ENCODE measurements at places on chromosomes 7 and 10. TPM values are rescaled to one million over a fixed set of nuclear protein-coding genes. Genes with fewer than 3 reads are reported as not detected.

GRCh38 chr7:138072726-138073125 lies 3.5 kb upstream of the AKR1D1 start:
- H3K27ac ChIP-seq: no peak overlapping the region
- H3K4me3 ChIP-seq: no peak overlapping the region
- H3K27me3 ChIP-seq: no peaks in the 10 kb centered on the region
- H3K4me1 ChIP-seq: no peaks in the 10 kb centered on the region
- H3K36me3 ChIP-seq: no peaks in the 10 kb centered on the region

DNA sequence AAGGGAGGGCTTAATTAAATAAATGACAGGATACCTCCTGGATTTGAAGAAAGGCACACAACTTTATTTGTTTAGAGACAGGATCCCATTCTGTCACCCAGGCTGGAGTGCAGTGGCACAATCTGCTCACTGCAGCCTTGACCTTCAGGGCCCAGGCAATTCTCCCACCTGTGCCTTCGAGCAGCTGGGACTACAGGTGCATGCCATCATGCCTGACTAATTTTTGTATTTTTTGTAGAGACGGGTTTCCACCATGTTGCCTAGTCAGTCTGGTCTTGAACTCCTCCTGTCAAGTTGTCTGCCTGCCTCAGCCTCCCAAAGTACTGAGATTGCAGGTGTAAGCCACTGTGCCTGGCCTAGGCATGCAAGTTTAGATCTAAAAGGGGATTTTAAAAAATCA lies 272.7 kb upstream of the MBL2 start:
- no peaks in the 10 kb centered on the region for H3K27me3 ChIP-seq
- no peak overlapping the region for H3K4me3 ChIP-seq
- no peaks in the 10 kb centered on the region for H3K36me3 ChIP-seq
- DNase-seq: no peak
- H3K27ac ChIP-seq: no peak overlapping the region

GRCh38 chr10:99579971-99580370 lies 40.3 kb downstream of the SLC25A28 start:
- no peaks in the 10 kb centered on the region for H3K4me1 ChIP-seq
- DNase-seq: no peak
- H3K27me3 ChIP-seq: no peaks in the 10 kb centered on the region
- no peak overlapping the region for H3K27ac ChIP-seq
- no peak overlapping the region for H3K4me3 ChIP-seq
- H3K36me3 ChIP-seq: no peaks in the 10 kb centered on the region

DNA sequence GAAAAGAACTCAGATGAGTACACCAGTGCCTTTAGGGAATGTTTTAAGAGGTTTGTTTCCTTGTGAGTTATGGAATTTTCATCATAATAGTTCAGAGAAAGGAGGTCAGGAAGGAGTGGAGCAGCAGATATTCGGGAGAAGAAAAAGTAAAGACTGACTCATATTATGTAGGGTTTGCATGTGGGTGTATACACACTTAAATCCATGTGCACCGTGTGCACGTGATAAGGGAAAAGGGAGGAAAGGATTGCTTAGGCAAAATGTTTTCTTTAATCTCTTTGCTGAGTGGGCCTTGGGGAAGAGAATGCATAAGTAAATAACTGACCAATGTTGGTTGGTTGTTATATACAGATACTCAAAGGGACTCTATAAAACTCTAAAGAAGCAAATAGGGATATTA lies 30.2 kb downstream of the PLCE1 start:
- no peaks in the 10 kb centered on the region for H3K27me3 ChIP-seq
- no peak overlapping the region for H3K4me3 ChIP-seq
- H3K27ac ChIP-seq: no peak overlapping the region
- no peak for DNase-seq
- H3K36me3 ChIP-seq: no peaks in the 10 kb centered on the region
- H3K4me1 ChIP-seq: peaks cover 9% of the 10 kb centered on the region

- no peak overlapping the region for H3K4me3 ChIP-seq
- H3K27ac ChIP-seq: no peak overlapping the region
- DNase-seq: no peak
These were observed 187.8 kb downstream of the FAM107B start for GRCh38 chr10:14586901-14587300.

GRCh38 chr7:55975988-55976633 lies 11.7 kb downstream of the NIPSNAP2 start:
- peaks cover 18% of the 10 kb centered on the region for H3K4me1 ChIP-seq
- no peak for DNase-seq
- H3K36me3 ChIP-seq: peaks cover 25% of the 10 kb centered on the region
- H3K4me3 ChIP-seq: no peak overlapping the region
- peak overlapping the region; percentile 74 for H3K27ac ChIP-seq

GRCh38 chr10:27618906-27619305 lies 114.8 kb downstream of the RAB18 start:
- H3K36me3 ChIP-seq: no peaks in the 10 kb centered on the region
- H3K4me1 ChIP-seq: no peaks in the 10 kb centered on the region
- no peaks in the 10 kb centered on the region for H3K27me3 ChIP-seq
- H3K27ac ChIP-seq: no peak overlapping the region

DNA sequence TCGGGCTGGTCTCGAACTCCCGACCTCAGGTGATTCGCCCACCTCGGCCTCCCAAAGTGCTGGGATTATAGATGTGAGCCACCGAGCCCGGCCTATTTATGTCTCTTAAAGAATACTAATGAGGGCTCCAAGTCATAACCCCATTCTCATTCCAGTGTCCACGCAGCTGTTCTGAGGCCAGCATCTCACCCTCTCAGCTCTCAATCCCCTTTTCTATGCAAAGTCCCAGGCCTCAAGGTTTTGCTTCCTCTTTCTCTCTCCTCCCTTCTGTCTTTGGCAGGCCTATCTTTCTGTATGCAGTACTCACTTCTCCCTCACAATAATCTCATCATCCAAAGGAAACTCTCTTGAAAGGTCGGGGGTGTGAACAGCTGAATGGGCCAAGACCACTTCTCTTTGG lies 28.0 kb upstream of the VSIR start:
- no peaks in the 10 kb centered on the region for H3K36me3 ChIP-seq
- H3K4me3 ChIP-seq: no peak overlapping the region
- no peaks in the 10 kb centered on the region for H3K27me3 ChIP-seq
- no peaks in the 10 kb centered on the region for H3K4me1 ChIP-seq
- no peak overlapping the region for H3K27ac ChIP-seq
- DNase-seq: no peak

DNA sequence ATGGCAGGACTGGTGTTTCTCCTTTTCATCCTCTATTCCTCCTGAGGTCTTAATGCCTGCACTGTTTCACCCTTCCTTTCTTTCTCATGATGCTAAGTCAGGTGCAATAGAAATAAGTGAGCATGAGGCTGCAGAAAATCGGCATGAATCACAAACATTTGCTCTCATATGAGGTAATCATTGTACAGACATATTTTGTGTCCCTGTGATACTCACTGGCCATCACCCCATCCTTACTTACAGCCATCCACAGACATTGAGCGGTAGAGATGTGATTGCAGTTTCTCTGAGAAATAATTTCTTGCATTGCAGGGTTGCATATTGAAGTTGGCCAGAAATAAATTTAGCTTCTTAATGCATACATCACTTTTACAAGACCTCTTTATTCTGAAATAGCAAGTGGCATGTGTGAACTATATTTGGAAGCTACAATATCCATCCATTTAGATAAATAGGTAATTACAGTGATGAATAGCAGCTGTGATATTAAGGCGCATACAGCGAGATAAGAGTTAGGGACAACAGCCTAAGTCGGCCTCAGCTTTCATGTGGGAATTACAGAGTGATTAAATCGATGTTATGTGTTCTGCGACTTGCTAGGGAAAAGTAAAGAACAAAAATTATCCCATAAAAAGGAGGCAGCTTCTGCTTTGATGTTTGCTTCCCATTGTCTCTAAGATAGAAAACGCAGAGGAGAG lies 612.6 kb downstream of the SORCS3 start:
- H3K4me3 ChIP-seq: no peak overlapping the region
- no peak overlapping the region for H3K27ac ChIP-seq
- H3K27me3 ChIP-seq: no peaks in the 10 kb centered on the region
- H3K4me1 ChIP-seq: no peaks in the 10 kb centered on the region

DNA sequence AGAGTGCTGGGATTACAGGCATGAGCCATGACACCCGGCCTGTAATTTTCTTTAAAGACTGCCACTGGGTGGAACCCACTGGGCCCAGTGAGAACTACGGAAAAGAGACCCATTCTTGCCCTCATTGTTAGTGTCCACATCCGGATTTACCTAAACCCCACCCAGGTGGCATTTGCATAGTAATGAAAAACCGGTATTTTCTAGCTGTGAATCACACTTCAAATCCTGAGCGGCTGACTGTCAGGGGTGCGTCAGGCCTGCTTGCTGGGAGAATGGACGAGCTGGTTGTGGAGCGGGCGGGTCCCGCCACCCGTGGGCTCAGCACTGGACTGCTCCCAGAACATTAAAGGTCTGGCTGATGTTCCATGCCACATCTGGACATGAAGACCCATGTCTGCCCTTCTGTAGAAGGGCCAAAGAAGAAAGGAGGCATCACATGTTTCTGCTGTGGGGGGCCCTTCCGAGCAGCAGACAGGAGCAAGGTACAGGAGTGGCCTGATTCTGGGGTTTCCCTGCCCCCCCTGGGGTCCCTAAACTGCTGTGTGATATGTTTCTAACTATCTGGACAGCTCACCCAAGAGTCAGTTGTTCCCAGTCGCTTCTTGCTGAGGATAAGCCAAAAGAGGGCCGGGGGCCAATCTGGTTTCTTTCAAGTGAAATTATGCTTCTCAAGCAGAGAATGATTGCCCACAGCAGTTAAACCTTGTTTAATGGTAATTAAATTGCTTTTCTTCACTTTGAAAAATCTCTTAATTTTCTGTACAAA lies 46.4 kb downstream of the KIAA1217 start:
- DNase-seq: no peak
- H3K4me1 ChIP-seq: no peaks in the 10 kb centered on the region
- no peak overlapping the region for H3K4me3 ChIP-seq
- peak overlapping the region; percentile 69 for H3K27ac ChIP-seq
- no peaks in the 10 kb centered on the region for H3K27me3 ChIP-seq

DNA sequence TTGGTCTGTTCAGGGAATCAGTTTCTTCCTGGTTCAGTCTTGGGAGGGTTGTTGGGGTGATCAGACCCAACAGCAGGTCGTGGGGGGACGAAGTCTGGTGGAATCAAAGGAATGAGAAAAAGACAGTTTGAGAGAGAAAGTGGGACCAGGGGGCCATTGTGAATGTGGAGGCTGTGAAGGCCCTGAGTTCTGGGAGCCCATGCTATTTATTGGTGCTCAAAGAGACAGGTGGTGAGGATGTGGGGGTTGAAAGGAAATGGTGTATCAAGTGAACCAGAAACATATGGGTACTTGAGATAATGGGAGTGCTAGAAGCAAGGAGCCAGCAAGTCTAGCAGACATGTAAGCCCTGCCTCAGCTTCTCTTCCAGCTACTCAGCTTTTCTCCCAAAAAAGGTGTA lies 84.1 kb downstream of the CCSER2 start:
- no peaks in the 10 kb centered on the region for H3K36me3 ChIP-seq
- H3K4me1 ChIP-seq: peaks cover 13% of the 10 kb centered on the region
- DNase-seq: no peak
- no peaks in the 10 kb centered on the region for H3K27me3 ChIP-seq
- no peak overlapping the region for H3K27ac ChIP-seq

The AGR3 gene
- total RNA-seq: not detected

The ABCB4 gene
- 4.2 TPM for total RNA-seq

The HMX2 gene
- not detected for total RNA-seq

The LRRTM3 gene
- total RNA-seq: not detected

The PPP1R17 gene
- not detected for total RNA-seq

The PGAM2 gene
- 680 TPM for total RNA-seq

The TMEM229A gene
- total RNA-seq: 0.59 TPM

The GPR26 gene
- not detected for total RNA-seq

The NANOS1 gene
- 7.8 TPM for total RNA-seq

Data from right atrium auricular region (tissue), 2 donors.